ENCODE measurements at places on chromosomes 2 and 18.

- no peak for DNase-seq
Measured at GRCh38 chr2:105746177-105747080, 1.7 kb downstream of the NCK2 start.

DNA sequence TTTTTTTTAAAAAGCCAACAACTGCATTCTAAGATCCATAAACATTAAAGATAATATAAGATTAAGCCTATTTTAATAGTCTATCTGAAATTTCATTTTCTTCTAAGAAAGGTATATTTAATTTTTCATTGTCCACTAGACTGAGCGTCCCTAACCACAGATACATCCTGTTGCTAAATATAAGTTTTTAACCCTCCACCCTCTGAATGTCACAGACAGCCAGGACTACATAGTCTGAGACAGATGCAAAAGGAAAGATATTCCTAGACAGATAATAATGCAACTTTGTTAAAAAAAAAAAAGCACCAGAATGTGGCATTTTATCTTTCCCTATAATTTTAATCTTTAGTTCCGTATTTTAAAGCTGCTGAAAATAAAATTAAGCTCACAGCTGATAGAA is 114.6 kb downstream of the ZEB2 start:
- DNase-seq, result no peak

GRCh38 chr2:217085543-217085942 is 225.7 kb upstream of the TNP1 start:
- no peak for DNase-seq

GRCh38 chr18:62717169-62717924 is 2.0 kb downstream of the PHLPP1 start:
- peak; percentile 12 for DNase-seq

GRCh38 chr2:13260402-13260801 is 543.7 kb downstream of the TRIB2 start:
- DNase-seq, result no peak

GRCh38 chr2:153299809-153300208 is 178.8 kb downstream of the RPRM start:
- no peak for DNase-seq

- no peak for DNase-seq
Measured at GRCh38 chr2:234715671-234716250, 218.9 kb upstream of the ARL4C start.

GRCh38 chr2:239372835-239373234 is 28.0 kb downstream of the HDAC4 start:
- DNase-seq, result no peak

GRCh38 chr18:45731716-45732115 is 7.7 kb downstream of the SLC14A1 start:
- DNase-seq, result no peak

GRCh38 chr18:74255131-74255616 is 36.6 kb downstream of the CYB5A start:
- DNase-seq, result no peak

DNA sequence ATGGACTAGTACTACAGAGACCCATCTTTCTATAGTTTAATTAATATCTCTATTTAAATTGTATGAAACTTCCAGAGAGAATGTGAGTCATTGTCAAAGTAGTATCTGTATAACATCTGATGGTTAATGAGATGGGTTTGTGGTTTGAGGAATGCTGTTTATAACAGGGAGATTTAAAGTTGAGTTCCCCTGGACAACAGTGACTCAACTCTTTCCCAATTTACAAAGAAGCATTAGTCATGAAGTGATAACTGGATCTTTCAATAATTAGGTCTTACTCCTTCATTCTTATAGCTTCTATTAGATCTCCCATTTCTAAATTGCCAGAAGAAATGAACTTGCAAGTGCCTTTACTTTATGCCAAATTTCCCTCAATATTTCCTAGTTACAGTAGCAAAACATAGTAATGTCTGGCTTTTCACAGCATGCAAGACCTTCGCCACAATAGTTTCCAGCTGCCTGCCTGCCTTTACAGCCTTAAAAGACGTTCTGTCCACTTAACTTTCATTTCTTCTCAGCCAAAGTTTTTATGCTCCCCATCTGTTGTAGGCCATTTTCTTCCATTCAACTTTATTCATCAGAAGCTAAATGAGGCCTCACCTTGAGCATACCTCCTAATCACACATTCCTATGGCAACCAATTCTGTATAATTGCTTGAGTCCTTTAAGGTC is 47.7 kb upstream of the WDR75 start:
- peak; percentile 76 for DNase-seq

GRCh38 chr2:188051706-188052105 is 240.0 kb upstream of the GULP1 start:
- no peak for DNase-seq

DNA sequence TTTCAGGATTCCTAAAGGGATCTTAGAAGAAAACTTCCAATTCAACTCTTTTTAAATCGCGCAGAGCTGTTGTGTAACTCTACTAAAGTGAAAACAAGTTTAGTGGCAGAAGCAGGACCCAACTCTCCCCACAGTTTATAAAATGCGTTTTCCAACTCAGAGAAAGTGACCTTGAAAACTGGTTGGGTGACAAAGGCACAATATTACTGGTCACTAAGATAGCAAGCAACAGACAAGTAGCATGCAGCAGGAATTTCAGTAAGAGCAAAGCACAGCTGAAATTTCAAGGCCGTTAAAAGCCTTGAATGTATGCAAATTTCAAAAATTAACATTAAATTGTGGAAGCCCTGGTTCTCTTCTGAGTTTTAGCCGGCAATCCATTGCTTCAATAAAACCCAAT is 66.9 kb downstream of the STK39 start:
- DNase-seq, result no peak
